ENCODE measurements at places on chromosomes 2 and 18.

- no peak for DNase-seq
Measured at GRCh38 chr2:120320318-120320851, 25.6 kb upstream of the INHBB start.

DNA sequence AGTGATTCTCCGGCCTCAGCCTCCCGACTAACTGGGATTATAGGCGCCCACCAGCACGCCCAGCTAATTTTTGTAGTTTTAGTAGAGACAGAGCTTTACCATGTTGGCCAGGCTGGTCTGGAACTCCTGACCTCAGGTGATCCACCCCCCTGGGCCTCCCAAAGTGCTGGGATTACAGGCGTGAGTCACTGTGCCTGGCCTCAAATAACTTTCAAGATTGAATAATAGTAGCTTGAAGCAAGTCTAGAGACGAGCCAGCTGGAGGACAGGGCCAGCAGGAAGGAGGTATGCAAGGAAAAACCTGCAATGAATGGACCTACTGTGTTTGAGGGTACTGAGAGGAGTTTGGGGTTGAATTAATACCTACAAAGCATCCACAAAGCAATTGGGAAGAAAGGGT is 87.5 kb downstream of the MSH2 start:
- no peak for DNase-seq

GRCh38 chr2:156340377-156340776 is 7.9 kb upstream of the NR4A2 start:
- DNase-seq: peak; percentile 1

DNA sequence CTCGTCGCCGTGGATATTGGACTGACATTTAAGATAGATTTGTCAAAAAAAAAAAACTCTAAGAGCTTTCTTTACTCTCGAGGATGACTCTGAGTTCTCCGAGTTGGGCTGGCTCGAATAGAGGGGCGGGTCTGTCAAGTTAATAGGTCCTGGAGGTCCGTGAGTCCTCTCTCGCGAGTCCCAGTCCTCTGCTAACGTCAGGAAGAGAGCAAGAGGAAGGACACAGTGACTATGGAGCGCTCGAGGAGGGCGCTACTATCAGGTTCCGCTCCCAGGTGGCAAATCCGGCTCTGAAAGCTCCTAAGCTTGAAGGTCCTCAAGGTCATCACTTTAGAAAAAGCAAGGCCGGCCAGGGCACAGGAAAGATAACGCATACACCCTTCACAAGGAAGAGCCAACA is 404 bp upstream of the AKAIN1 start:
- no peak for DNase-seq

GRCh38 chr2:60334610-60335009 is 218.8 kb downstream of the BCL11A start:
- no peak for DNase-seq

DNA sequence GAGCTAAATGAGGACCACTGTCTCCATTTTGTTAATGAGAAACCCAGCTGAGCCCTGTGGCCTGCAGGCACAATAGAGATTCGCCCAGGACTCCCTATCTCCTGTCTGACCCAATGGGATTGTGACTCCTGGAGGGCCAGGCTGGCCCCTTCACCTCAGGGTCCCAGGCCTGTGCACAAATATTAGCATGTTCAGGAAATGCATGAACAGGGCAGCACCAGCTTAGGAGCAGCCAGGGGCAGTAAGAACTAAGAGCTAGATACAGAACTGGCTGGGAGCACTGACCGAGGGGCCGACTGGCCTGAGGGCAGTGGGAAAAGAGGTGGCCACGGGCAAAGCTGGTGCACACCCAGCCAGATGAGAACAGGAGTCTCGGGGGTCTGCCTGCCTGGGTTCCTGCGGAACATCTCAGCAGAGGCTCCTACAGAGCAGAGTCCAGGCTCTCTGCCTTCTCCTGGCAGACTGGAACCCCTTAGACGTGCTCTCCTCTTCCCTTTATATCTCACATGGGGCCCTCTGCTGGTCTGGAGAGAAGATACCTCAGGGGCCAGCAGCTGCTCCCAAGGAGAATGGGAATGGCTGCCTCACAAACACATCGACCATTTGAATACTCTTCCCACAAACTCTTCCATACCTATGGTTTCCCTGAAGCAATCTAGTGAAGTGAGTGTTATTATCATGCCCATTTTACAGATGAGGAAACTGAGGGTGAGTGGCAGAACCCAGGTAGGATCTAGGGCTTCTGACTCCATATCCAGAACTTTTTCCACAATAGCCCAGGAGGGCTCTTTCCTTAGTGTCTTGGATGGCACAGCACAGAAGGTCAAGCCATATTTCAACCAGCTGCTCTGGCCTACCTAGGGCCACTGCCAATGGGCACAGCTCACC is 77.6 kb upstream of the OTOF start:
- peak; percentile 20 for DNase-seq

DNA sequence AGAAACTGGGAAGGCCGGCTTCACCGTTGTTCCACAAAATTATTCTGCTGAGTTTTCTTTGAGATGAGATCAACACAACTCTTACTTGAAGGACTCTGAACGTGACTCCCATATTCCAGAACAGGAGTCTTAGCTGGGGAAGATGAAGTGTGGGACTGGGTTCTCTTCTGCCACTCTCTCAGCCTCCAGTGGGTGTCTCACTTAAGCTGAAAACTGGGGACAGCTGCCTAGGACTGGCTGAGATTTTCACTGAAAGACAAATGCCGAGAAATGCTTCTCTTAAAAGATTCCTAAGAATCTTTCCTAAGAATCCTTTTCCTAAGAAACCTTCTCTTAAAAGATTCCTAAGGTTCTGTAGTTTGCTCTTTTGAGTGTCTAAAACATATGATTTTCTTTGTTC is 156.6 kb upstream of the LHCGR start:
- DNase-seq: no peak

- DNase-seq: no peak
Measured at GRCh38 chr2:10820562-10820961, 8.0 kb upstream of the PDIA6 start.

DNA sequence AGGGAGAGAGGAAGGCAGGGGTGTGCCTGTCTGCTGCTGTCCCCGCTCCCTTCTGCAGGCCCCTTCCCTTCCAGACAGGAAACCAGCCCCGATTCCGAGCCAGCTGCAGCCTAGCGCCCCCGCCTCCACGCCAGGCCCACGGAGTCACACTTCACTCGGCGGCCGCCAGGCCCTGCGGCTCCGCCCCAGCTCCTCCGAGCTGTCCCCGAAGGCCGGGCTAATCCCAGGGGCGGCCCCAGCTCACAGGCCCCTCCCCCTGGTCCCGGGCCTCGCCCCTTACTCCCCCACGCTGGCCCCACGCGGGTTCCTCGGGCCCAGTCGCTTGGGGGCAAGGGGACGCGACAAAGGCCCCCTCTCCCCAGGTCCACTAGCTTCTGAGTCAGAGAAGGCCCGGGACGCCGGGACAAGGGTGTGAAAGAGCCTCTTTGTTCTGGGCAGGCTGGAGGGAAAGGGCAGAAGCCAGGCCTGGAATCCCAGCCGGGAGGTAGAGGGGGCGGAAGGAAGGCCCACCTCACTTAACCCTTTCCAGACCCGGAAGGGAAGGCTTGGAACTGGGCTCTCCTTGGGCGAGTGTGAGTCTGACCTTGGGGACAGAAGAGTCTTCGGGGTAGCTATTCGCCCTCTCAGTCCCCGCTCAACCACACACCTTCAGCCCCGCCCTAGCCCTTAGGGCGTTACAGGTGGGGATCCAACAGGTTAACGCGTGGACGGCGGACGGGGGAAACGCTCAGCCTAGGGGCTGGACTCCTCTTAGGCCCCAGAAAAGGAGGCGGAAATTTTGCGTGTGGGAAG is 1.2 kb downstream of the RTKN start:
- peak; percentile 87 for DNase-seq

- DNase-seq: no peak
Measured at GRCh38 chr2:152566728-152567069, 150.6 kb downstream of the PRPF40A start.

DNA sequence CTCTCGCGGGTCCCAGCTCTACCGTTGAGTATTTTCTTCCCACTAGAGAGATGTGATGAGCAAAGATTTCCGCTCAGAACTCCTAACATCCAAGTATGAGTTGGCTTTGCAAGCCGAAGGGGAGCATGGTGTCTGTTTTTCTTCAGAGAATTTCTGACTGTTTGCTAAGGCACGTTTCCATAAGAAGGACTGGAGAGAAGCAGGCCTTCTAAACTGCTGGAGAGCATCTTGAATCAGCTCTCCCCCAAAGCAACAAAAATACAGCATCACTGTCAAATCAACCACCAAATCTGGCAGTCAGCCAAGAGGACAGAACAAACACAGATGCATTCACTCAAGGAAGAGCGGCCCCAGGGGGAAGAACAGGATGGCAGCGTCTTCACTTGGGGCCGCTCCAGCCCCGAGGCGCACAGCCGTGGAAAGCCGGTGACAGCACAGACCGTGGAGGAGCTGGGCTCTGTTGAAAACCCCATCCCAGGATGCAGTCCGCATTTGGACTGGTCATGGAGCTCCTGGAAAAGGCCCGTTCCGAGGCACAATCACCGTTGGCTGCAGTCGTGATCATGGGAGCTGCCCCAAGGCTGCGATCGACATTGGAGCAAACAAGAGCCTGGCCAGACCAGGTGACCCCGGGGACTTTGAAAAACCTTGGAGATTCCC is 101.4 kb downstream of the NFATC1 start:
- peak; percentile 80 for DNase-seq

Measured in EH (cell line).